Nephron progenitor cell (in vitro differentiated cells): ENCODE measurements at places on chromosomes 2 and 18.

- no peak for DNase-seq
Observed at GRCh38 chr2:10557506-10558265, 109.6 kb upstream of the ODC1 start.

DNA sequence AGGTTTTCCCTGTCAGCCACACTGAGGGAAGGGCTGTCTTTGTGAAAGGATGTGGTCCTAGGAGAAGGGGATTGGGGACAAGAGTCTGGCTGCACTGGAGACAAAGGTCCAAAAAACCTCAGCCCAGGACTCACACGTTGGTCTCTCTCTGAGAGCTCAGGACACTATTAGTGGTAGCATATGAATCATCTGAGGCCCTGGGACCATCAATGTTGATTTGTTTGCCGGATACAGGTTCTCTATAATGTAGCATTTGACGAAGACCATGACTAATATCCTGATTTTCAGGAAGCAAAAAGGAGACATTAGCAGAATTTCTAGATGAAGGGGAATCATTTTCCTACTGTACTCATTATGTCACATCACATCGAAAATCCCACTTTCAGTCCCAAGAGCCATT lies 22.2 kb upstream of the DNAH6 start:
- DNase-seq = no peak

DNA sequence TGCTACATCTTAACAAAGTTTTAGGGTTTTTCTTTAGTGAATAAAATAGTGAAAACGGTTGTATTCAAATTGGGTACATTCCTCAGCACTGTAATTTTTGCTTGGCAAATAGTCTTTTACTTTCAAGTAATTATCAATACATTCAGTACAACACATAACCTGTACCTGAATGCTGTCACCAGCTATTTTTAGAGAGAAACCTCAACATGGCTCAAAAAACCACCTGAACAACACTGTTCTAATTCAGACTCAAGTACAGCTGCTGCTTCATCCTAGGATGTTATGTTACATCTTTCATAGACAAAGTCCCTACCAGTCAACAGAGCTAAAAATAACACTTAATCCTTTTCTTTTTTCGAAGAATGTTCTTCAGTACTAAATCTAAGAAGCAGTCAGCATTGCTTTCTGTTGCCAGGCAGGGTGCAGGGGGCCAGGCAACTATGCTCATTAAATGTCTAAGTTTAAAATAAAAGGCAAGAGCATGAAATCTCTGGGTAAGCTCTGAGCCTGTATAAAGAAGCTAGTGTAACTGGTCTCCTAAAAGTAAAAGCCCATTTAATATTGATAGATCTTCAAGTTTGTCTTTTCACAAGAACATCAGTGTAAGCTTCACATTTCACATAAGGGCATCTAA lies 20.5 kb downstream of the PDIA6 start:
- no peak for DNase-seq

- DNase-seq = peak; percentile 98
Observed at GRCh38 chr2:130181325-130181879, at the start of gene SMPD4. Gene SMPD4 (minus strand): TSS chr2:130181602. CDS start chr2:130176592, 5,010 bp downstream.

DNA sequence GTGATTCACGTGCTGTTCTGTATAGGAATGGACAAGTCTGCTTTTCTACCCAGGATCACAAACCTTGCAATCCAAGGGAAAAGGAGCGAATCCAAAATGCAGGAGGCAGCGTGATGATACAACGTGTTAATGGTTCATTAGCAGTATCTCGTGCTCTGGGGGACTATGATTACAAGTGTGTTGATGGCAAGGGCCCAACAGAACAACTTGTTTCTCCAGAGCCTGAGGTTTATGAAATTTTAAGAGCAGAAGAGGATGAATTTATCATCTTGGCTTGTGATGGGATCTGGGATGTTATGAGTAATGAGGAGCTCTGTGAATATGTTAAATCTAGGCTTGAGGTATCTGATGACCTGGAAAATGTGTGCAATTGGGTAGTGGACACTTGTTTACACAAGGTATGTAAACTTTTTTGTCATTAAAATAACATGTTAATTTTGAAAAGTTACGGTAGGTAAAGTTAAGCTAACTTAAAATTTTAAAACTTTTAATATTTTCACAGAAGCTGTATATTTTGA lies 33.0 kb downstream of the PPM1B start:
- DNase-seq = no peak

GRCh38 chr2:142030735-142031134 lies 100.1 kb downstream of the LRP1B start:
- no peak for DNase-seq

DNA sequence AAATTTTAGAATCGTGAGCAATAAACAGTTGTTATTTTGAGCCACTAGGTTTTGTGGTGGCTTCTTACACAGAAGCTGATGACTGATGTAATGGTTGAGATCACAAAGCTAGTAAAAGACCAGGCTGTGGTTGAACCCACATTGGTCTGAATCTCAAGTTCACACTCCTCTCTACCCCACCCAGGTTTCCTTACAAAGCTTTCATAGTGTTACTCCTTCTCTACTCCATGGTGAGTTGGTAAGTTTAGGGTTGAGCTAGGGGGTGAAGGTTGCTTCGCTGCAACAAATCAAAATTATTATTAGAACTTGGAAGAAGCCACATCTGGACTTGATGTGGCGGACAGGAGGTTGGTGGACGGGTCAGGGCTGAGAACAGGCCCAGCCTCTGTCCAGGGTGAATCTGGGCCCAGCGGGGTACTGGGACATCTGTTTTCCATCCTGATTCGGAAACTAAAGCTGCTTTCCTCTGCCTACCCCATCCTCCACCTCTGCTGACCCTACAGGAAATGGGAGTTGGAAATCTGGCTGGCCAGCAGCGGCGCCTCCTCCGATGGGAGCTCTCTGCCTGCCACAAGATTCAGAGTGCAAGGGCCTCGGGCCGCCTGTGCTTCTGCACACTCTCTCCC lies 86.3 kb downstream of the ZFP36L2 start:
- peak; percentile 29 for DNase-seq

DNA sequence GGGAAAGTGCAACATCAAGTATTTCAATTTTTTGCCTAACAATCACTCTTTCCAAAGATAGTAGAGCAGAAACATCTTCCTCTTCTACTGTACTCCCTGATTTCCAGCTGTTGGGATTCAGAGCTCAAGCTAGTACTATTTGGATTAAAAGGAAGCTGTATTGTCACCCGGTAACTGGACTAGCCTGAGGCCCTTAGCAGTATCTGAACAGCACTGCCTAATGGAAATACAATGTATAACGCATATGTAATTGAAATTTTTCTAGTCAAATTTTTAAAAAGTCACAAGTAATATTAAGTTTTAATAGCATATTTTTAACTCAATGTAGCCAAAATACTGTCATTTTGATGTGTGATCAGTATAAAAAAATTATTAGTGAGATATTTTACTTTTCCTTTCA lies 86.2 kb downstream of the COX7A2L start:
- no peak for DNase-seq

- no peak for DNase-seq
Observed at GRCh38 chr2:238916875-238917590, 69.1 kb downstream of the TWIST2 start.

DNA sequence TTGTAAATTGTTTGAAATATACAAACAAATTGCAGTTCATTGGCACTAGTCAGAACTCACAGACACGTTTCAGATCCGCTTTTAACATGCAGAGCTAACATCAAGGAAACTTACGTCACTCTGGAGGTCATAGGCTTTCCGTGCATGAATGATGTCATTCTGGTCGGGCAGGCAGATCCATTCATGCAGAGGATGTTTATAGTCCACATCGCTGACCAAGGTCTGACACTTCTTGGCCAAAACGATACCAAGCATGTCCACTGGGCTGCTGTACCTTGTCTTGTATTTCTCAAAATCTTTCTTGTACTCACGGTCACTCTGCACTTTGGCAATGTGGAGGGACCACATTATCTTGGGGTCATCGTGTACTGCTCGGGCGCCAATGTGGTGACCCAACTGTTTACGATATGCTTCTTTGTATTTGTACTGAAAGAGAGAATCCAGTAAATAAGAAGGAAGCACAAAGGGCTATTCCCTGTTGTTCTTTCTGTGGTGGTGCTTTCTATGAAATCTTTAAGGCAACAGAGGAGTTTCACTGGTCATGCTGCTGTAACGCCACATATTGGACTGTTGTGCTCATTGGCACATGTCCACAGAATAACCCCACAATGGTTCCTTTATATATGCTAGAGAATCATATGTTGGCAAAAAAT lies 114.8 kb downstream of the NEB start:
- peak; percentile 12 for DNase-seq

- DNase-seq = no peak
Observed at GRCh38 chr2:44120428-44120827, 48.2 kb upstream of the PPM1B start.

DNA sequence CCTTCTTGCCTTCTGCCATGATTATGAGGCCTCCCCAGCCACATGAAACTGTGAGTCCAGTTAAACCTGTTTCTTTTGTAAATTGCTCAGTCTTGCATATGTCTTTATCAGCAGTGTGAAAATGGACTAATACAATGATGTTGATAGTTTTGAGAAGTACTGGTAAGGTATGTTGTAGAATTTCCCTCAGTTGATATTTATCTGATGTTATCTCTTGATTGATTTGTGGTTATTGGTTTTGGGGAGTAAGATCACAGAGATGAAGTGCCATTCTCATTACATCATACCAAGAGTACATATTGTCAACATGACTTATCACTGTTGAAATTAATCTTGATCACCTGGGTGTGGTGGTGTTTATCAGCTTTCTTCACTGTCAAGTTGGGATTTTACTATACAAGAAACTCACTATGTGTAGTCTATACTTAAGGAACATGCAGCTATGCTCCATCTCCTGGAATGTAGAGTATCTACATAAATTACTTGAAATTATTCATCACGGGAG lies 5.1 kb upstream of the SPAG16 start:
- DNase-seq = no peak

DNA sequence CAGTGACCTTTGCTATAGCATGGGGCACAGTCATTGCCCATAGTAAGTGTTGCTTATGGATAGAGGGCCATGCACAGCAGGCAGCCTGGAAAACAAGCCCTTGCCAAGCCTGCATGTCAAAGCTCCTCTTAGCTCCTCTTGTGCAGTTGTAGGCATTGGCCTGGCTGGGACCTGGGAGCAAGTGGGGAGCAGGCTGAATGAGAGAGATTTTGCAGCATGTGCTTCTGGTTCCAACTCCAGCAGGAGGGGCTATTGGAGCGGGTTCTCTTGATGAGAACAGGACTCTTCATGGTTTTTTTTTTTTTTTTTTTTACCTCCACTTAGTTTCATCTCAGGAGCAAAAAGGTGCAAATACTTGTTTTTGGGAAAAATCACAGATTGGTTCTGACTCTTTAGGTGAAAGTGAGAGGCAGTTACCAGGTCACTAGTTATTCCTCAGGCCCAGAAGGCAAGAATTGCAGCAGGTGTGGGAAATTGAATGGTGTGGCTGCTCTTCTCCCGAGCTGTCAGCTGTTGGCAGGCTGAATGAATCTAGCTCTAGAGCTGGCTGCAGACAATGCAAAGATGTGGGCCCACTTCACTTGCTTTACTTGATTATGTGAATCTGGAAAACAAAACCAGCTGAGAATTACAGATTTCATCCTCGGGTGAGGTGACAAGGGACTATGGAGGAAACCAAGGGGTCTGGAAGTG lies 95.9 kb downstream of the MAP4K4 start:
- no peak for DNase-seq

DNA sequence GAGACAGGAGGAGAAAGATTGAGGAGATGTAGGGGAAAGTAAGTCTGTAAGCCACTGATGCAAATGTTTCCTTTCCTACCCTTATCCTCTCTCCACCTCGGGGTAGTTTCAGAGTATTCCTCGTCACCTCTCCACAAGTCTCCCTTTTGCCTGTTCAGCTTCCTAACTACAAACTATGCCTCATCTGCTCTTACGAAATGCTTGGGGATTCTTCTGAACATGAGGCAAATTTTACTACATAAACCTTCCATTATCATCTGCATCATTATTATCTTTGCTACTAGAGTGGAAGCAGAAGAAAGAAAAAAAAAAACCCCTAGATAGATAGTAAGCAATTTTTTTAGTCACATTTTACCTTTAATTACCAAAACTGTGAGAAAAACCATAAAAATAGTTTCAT lies 43.1 kb upstream of the CWC22 start:
- DNase-seq = no peak

DNA sequence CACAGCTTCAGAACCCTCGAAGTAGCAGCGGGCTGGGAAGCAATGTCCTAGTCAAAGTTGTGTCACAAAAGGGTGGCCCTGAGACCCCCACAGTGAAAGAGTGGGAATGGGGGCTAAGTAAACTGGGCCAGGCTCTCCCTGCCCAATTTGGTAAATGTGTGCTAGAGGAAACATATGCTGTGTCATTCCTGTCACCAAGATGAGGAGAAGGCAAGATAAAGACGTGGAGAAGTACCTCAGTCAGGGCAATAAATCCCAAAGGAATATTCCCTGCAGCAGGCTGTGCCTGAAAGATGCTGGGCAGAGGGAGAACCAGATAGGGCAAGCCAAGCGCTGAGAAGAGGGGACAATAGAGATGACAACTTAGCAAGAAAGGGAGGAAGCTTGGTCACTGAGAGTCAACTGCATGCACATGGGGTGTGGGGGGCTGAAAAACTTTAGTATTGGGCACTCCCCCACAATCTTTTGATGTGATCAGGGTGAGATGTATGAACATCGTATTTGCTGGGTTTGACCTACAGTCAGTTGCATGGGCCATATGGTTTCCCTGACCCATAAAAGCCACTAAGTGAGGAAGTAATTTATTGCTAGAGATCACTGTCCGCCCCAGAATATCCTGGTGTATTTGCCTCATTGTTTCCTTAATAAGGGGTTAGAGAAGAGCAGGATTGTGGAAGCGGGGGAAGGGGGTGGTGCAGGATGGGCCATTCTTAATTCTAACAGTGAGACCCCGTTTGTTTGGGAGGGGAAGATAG lies 49.9 kb upstream of the CXCR4 start:
- DNase-seq = peak; percentile 8

DNA sequence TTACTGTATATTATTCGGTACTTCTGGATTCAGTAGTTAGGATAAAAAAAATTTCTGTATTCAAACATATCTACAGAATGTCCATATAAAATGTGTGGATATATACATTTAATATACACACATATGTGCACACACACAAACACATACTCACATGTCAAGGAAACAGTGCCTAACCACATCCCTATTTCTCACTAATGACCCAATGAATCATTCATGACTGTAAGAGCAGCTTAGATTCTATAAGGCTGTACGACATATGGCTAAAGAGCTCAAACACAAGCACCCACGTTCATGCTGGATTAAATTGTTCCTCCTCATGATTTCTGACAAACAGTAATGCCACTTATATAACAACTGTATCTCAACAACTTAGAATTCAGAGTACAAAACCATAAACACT lies 457.3 kb downstream of the ADCYAP1 start:
- DNase-seq = no peak

GRCh38 chr18:6614952-6615351 lies 114.6 kb upstream of the ARHGAP28 start:
- DNase-seq = no peak

GRCh38 chr18:24651434-24651833 lies 191.0 kb downstream of the HRH4 start:
- DNase-seq = no peak

DNA sequence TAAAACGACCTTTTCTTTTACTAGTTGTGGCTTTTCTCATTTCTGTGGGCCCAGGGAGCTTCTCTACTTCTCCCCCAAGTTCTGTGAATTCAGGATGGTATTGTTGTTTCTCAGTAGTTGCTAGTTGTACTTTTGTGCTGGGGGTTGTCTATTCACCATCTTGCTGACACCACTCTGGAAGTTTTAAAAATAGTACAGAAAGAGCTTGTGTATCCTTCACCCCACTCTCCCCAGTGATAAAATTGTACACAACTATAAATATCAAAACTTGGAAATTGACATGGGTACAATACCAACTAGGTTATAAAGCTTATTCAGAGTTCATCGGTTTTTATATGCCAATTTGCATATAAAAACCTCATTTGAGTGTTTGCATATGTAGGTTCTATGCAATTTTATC lies 45.3 kb upstream of the REEP1 start:
- DNase-seq = no peak
